ENCODE measurements at places on chromosomes 4 and X.

- DNase-seq = no peak
Measured at GRCh38 chr4:6325788-6326290, 56.2 kb downstream of the WFS1 start.

- no peak for DNase-seq
Measured at GRCh38 chr4:38235354-38235753, 275.2 kb downstream of the PTTG2 start.

- no peak for DNase-seq
Measured at GRCh38 chrX:154458954-154459778, 1.1 kb downstream of the PLXNA3 start.

GRCh38 chrX:136468391-136469103 lies 19.2 kb upstream of the BRS3 start:
- DNase-seq = no peak

DNA sequence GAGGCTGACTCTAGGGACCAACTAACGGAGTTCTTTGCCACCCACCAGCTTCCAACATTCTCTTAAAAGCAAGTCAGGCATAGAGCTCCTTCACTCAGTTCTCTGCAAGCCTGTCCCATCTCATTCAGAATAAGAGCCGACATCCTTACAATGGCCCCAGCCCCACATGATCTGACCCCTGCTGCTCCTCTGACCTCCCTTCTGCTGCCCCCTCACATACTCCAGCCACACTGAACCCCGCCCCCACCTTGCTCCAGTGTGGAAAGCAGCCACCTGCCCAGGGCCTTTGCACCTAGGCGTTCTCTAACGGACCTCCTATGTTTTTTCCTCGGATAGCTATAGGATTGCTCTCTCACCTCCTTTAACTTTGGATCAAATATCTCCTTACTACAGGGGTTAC lies 143.2 kb upstream of the ETNPPL start:
- no peak for DNase-seq

- no peak for DNase-seq
Measured at GRCh38 chr4:82865592-82865991, 25.4 kb downstream of the SEC31A start.

GRCh38 chr4:138656990-138657389 lies 358.6 kb upstream of the NOCT start:
- no peak for DNase-seq

DNA sequence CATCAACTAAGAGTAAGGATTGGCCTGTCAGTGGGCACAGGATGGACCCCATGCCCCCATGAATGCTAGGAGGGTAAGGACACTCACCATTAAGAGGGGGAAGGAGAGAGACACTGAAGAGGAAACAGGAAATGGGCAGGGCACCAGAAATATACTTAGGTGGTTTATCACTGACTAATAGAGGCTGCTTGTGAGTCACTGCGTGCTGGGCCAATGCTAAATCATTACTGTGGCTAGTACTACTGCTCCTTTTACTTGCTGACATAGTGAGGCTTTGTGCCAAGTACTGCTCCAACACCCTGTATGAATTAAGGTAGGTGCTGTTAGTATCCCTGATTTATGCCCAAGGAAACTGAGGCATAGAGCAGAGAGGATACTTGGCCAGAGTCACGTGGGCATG lies 130.4 kb upstream of the FRMPD4 start:
- DNase-seq = no peak

GRCh38 chr4:16667464-16667863 lies 231.0 kb downstream of the LDB2 start:
- DNase-seq = no peak

DNA sequence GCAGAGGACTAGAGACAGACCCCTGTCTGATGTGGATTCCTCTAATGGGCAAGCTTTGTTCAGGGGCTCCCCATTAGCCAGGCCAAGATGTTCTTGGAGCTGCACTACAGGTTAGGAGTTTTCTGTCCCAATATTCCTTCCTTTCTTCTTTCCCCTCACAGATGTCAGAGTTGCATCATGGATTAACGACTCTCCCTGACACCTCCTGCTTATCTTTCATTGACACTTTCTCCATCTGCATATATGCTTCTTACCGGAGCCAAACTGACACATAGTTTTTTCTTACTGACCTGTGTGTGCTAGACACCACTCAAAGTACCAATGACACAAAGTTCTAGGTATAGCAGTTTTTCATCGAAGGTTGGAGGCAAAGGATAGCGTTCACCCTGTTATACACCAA lies 228.6 kb upstream of the HCCS start:
- DNase-seq = no peak

- DNase-seq = no peak
Measured at GRCh38 chr4:76654791-76655190, 219.8 kb downstream of the SHROOM3 start.

- DNase-seq = no peak
Measured at GRCh38 chr4:23388699-23389395, 501.0 kb downstream of the PPARGC1A start.

DNA sequence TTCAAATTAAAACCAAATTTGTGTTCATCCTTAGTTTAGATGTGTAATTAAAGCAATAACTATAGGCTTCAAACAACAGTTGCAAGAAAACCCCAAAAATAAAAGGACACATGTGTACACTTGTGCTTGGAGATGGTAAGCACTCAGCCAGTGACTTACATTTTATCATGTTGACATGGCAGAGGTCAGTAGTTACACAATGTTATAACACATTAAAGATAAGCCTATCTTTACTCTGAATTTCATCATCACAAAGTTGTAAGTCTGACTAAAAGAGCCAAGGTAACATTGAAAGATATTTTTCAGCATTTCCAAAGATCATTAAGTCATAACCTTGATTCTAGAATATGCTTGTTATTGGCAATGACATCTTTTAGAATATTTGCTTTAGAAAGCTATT lies 98.5 kb upstream of the PNPLA4 start:
- no peak for DNase-seq

- no peak for DNase-seq
Measured at GRCh38 chr4:92451782-92452181, 148.0 kb downstream of the GRID2 start.

DNA sequence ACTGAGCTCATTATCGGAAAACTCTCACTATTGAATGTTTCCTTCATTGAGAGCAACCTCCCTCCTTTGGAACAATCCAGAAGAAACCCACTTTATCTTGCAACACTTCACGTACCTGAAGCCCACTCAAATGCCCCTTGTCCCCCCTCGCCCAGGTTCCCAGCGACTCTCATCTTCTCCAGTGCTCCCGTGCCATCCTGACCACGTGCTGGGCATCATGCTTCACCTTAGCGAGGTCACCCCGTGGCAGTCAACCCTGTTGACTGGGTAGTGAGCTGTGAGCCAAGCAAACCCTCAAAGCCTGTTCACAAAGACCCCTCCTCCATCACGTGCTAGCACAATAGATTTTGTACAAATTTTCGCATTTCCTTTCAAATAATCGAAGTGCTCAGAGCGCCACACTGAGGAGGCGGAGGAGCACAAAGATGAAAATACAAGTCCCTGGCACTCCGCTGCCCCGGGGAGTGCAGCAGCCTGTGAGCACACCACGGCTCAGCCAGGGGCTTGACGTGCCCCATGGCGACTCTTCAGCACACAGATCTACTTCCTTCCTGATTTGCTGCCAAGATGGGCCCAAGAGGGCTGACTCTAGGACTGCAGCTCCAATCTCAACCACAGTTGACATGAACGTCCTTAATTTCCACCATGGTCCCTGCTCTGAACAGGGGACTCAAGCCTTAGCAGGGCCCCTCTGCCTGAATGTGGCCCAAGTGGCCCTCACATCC lies 15.6 kb downstream of the PDZD4 start:
- no peak for DNase-seq

DNA sequence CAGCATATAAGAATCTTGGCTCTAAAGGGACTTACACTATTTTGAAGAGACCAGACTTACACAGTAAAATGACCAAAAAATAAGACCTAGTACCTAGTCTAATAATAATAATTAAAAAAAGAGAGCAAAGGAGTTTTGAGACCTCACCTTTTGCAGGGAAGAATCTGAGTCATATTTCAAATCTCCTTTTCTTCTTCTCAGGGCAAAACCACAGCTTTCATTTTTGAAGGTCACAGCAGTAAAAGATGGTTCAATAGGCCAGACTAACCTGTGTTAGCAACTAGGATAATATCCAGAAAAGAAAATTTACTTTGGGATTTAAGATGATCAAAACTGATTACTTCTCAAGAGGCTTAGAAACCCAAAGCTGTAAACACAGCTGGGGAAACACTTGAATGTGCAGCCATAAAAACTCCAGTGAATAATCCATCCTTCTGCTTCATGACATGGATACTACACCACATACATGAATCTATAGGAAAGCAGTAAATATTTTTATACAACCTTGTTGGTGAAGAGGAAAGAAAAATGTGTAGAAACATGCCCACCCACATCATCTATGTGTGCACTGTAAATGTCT lies 25.9 kb upstream of the LNX1 start:
- DNase-seq = no peak

GRCh38 chrX:112818114-112819007 lies 22.3 kb downstream of the AMOT start:
- no peak for DNase-seq
